C1 segment of cervical spinal cord (tissue), 14 donors: ENCODE measurements at places on chromosomes 2 and 18.

DNA sequence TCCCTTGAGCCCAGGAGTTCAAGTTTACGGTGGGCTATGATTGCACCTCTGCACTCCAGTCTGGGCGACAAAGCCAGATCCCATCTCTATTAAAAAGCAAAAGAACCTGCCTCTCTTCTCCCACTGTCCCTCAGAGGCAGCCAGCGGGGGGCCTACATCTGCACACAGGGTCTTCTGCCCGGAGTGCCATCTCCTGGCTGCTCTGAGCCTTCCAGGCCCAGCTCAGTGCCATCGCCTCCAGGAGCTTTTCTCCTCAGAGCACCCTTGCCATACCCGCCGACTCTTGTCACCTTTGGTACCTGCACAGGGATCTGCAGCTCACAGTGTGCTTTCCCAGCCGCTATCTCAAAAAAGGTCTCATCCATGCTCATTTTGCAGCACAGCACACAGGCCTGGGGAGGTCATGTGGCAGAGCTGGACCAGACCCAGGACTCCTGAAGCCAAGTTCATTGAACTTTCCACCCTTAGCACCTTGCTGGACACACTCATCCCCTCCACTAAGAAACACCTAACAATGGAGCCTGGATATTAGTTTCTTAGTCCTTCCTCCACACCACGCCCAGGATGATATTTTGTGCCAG is 186.3 kb downstream of the HAUS1 start:
- no peak for DNase-seq

DNA sequence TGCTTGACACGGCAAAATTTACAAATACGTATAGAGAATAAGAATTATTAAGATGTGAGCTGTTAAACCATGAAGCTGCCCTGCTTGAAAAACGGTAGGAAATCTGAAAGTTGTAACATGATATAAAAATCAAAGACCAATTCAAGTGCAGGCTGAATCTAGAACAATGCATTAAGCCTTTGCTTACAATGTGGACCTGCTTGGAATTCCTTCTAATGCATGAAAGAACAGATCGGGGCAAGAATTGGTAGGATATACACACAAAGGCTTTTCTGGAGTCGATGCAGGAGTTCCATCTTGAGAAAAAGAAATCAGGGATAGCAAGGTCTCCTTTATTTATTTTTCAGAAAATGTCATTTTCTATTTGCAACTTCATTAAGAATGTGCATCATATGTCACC is 136.8 kb downstream of the DLGAP1 start:
- DNase-seq: no peak

DNA sequence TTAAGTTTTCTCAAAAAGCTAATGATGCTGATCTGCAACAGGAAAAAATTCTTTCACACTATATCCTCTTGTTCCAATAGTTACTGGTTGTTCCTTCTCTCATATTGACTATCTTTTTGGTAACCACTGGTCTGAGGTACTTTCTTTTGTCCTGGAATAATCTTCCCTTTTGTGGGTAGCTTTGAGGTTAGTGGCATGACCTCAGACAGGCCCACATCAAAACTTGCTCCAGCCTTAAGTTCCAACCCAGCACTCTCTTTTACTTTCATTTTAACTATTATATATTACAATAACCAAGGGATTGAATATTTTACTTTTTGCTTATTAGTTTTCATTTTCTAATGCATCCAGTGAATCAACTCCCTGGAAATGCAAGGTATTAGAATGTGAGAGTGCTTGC is 9.5 kb downstream of the REG1A start:
- no peak for DNase-seq

GRCh38 chr18:50161597-50162205 is 33.2 kb downstream of the MYO5B start:
- no peak for DNase-seq

DNA sequence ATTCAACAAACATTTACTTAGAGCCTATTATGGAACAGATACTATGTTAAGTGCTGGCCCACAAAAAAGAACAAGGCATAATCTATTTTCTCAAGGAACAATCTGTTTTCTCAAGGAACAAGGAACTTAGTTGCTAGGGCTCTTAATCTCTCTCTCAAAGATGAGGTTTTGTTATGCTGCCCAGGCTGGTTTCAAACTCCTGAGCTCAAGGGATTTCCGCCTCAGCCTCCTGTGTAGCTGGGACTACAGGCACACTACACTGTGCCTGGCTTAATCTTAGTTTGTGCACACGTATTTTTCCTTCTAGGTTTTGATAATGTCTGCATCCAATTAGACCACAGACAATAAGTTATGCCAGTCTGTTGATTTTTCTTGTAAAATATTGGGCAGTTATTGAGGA is 89.5 kb downstream of the PTH2R start:
- no peak for DNase-seq

GRCh38 chr2:237549643-237550415 is 16.5 kb upstream of the PRLH start:
- no peak for DNase-seq
